ENCODE measurements at places on chromosomes 5 and 9. TPM values are rescaled to one million over a fixed set of nuclear protein-coding genes. Genes with fewer than 3 reads are reported as not detected.

Gene FGF10
- 10.1 TPM for polyA plus RNA-seq

- DNase-seq, result no peak
These were observed 45.5 kb downstream of the IL31RA start for GRCh38 chr5:55896663-55897062.

DNA sequence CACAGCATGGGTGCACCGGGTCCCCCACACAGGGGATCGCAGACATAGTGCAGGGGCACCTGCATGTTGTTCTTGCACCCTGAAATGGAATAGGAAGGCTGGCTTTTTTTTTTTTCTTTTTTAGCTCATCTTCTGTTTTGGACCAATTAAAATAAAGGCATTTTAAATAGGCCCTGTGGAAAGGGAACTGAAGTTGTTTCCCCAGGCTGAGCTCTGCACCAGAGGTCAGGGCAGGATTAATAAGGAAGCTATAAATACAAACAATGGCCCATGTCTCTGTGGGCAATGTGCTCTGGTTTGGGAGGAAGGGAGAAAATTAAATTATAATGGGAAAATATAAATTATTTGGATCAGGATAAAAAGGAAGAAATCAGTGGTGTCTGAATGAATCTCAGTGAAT is 21.2 kb upstream of the KCNMB1 start:
- no peak for DNase-seq

GRCh38 chr5:84602371-84602771 is 217.7 kb upstream of the EDIL3 start:
- DNase-seq, result no peak

GRCh38 chr9:137834846-137835546 is 42.6 kb upstream of the CACNA1B start:
- DNase-seq, result no peak

Measured in urinary bladder (tissue), 4 donors.